ENCODE measurements at places on chromosomes 7 and 10. TPM values are rescaled to one million over a fixed set of nuclear protein-coding genes. Genes with fewer than 3 reads are reported as not detected.

DNA sequence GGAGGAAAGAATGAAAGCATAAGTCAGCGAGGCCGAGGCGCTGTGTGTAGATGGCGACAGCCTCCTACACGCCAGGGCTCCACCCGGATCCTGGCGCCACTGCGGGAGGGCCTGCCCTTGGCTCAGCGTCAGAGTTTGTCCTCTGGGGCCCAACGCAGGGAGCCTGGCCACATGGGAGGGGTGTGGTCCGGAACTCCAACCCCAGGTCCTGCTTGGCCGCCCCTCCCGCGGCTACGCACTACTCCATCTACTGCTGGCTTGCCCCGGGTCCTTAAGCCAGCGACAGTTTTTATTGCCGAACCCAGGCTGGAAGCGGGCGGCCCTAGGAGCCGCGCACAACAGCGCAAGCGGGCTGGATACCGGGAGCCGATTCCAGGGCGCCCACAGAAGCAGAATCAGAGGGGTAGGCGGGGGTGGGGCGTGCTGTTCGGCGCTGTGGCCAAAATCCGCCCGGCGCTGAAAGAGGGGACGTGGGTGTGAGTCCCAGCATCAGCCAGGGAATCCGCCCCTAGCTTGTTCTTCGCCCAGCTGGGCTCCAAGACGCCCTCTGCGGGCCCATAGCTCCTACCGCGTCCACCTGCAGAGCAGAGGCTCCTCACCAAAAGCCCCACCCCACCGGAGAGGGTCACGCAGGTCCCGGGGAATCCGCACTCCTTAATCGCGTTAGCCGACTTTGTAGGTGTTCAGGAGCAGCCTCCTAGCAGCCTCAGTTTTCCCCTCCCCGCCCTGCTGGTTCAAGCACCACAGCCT is 4.5 kb downstream of the KAZALD1 start:
- DNase-seq = peak; percentile 68

DNA sequence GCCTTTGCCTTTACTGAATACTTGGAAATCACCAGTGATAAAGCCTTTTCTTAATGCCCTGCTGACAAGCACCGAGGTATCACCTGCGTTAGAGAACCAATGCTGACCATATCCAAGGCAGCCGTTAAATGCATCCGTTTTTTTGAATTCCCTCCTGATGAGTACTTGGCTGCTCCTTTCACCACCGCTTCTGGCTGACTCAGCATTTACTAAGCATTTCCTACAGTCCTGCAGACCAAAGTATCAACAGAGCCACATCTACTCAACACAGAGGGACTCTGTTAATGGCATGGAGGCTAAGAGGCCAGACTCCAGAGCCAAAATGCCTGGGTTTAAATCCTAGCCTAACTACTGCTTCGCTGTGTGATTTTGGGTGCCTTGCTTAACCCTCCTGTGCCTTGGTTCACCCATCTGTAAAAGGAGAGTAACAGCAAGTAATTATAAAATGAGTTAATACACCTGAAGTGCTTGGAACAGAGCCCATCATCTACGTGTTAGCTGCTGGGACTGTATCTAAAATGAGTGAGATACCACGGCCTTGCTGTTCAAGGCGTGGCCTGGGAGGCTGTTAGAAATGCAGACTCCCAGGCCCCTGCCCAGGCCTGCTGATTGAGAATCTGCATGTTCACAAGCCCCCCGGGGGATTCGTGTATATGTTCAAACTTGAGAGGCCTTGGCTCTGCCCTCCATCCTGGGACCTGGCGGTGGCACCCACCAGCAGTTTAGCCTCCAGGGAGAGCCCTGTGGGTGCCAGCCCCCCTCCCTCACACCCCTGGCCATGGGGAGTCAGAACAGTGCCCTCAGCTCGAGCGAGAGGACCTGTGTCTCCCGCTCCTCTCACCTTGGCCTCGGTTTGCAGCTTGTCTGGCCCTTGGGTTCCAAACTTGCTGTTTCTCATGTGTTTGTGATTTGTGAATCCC is 30.8 kb upstream of the EFCAB10 start:
- DNase-seq = no peak

DNA sequence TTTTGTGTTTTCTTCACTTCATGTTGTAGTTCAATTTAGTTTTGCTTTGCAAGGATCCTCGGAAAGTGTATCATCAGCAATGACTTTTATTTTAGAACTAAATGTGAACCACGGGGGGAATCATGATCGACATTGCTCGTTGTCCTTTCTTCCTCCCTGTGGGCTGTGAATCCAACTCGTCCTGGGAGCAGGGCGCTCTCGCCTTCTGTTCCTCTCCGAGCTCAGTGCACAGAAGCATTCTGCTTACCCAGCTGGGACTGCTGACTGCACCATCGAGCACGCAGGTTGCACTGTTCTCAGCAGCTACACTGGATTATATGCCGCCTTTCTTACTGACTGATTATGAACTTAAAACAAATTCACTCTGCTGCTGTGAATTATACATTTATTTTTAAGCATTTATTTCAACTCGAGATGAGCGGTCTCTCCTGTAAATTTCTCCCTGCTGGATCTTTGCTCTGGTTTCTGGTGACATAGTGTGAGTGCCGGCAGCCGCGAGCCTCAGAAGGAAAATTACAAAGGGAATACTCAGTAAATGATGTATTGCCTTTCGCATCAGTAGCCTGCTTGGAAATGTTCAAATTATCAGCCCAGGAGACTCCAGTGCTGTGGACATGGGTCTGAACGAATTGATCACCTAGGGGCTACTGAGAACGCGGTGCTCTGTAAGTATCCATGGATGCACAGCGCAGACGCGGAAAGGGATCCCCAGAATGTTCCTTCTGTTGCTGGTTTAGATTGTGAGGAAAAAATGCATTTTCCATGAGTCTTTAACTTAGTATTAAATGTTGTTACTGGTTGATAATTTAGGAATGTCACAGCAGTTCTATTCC is 92.6 kb downstream of the PTPRE start:
- no peak for DNase-seq

- DNase-seq = no peak
These were observed 46.6 kb upstream of the ABLIM1 start for GRCh38 chr10:114704679-114705078.

- DNase-seq = no peak
These were observed 33.6 kb downstream of the GHRHR start for GRCh38 chr7:30997316-30997715.

GRCh38 chr7:102841290-102841689 is 71.5 kb upstream of the LRRC17 start:
- no peak for DNase-seq

DNA sequence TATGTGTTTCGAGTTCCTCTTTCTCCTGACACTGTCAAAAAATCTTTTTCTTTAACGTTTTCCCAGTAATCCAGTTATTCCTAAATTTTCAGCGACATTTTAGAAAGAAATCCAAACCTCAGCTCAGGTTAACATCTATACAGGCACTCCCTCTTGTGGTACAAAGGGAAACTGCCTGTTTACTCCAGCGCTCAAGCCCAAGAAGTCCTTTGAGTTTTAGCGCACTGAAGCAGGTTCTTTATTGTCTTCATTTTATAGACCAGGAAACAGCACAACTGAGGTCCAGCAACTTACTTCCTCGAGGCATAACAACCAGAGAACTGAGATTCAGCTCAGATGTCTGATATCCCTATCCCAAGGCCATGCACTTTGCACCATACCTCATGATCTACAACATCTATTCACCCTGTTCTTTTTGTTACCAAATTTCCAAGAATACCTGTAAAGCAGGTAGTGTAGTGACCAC is 287.2 kb upstream of the MKLN1 start:
- DNase-seq = peak; percentile 73

- no peak for DNase-seq
These were observed 3.2 kb downstream of the UFSP1 start for GRCh38 chr7:100886142-100886935.

GRCh38 chr7:121085922-121086321 is 97.4 kb downstream of the CPED1 start:
- DNase-seq = no peak

- no peak for DNase-seq
These were observed 46.9 kb downstream of the ATE1 start for GRCh38 chr10:121880895-121881294.

- DNase-seq = no peak
These were observed 142.7 kb downstream of the KMT2E start for GRCh38 chr7:105156731-105157130.

DNA sequence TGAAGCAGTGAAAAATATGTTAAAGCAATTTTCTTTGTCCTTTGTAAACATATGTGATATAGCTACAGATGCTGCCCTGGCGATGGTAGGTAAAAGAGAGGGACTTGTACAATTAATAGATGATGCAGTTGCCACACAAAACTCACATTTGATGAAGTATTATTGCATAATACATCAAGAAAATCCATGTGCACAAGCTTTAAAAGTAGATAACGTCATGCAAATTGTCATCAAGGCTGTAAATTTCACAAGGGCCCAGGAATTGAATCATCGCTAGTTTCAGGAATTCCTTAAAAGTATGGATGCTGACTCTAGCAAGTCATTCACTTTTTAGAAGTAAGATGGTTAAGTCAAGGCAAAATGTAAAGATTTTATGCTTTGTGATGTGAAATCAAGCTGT is 10.0 kb downstream of the CYP3A5 start:
- no peak for DNase-seq

- no peak for DNase-seq
These were observed 144.4 kb downstream of the ARID5B start for GRCh38 chr10:62045765-62046521.

- DNase-seq = no peak
These were observed 42.2 kb downstream of the ZWINT start for GRCh38 chr10:56318816-56319215.

DNA sequence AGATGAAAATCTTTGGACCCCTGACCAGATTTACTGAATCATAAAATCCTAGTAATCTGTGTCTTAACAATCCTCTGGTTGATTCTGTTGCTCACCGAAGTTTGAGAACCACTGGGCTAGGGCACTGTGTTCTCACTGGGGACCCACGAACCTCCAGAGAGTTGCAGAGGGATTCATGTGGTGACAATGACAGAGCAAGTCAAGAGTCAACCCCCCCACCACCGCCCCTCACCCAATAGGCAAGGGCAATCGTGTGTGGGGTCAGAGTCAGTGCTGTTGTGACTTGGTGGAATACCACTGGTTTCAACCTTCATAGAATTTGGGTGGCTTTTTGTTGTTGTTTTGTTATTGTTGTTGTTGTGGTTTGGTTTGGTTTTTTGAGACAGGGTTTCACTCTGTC is 23.5 kb upstream of the NRP1 start:
- no peak for DNase-seq

DNA sequence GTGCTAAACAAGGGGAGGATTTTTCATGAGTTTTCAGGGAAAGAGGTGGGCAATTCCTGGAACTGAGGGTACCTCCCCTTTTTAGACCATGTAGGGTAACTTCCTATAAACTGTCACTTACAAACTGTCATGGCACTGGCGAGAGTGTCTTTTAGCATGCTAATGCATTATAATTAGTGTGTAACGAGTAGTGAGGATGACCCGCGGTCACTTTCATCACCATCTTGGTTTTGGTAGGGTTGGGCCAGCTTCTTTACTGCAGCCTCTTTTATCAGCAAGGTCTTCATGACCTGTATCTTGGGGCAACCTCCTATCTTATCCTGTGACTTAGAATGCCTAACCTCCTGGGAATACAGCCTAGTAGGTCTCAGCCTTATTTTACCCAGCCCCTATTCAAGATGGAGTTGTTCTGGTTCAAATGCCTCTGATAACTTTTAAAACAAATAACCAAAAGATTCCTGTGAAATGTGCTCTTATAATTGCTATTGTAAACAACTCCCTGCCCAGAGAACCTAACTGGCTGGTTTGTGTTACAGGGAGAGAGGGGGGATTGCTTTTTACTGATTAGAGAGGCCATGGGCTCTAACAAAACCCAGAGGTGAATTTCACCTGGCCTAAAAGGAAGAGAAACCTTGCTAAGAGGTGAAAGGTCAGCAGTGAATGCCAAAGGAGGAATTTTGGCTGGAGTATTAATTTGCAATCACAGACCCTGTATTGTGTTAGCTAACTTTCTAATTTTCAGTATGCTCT is 64.3 kb downstream of the EEPD1 start:
- DNase-seq = no peak

DNA sequence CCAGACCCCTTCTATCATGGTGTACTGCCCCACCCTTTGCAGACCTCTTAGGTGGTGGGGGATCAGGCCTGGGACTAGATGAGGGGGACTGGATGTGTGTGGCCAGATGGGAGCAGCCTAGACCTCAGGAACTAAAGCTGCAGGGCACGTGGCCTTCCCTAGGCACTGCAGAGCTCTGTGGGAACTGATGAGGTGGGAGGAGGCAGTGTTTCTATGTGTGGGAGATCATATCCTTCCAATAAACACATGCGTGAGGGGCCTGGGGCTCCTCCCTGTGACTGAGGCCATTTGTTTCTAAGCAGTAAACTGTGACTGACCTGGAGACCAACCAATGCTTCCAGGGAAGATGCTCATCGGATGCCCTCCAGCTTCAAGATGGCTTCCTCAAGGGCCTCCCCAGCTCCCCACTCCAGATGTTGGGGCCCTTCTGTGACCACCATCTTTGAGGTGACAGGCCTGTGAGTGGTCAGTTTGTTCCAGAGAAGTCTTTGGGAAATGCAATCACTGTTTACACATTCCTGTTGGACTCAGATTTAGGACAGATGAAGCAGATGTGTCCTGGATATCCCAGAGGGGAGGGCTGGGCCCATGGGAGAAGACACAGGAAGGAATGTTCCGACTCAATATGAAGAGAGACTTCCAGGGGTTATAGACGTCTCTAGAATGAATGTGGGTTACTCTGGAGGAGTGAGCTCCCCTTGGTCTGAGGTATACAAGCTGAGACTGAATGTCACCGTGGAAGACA is 23.6 kb upstream of the ZCCHC24 start:
- DNase-seq = no peak

DNA sequence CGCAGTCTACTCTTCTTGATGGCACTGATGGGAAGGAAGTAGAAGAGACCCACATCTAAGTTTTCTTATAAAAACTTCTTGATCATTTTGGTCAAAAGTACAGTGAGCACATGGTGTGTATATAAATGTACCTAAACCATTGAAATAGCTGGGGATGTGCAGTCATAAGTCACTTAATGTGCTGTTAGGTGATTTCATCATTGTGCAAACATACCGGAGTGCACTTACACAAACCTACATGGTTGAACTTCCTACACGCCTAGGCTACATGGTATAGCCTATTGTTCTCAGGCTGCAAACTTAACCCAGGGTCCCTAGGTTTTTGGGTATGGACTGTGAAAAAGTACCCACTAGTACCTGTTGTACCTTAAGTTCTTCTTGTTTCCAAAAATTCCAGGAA is 123.3 kb upstream of the ZNF438 start:
- DNase-seq = no peak

- DNase-seq = peak; percentile 91
These were observed 68.1 kb upstream of the CDK6 start for GRCh38 chr7:92904244-92905131.

GRCh38 chr7:23418046-23418445 is 52.2 kb downstream of the IGF2BP3 start:
- no peak for DNase-seq

HOXA3 gene
- not detected for total RNA-seq

TSPAN33 gene
- 2.8 TPM for total RNA-seq

IKZF1 gene
- total RNA-seq = 374 TPM

CALML3 gene
- not detected for total RNA-seq

FAM25G gene
- total RNA-seq = not detected

ADGRA1 gene
- total RNA-seq = not detected

ARL5B gene
- total RNA-seq = 9.1 TPM

SAMD9L gene
- total RNA-seq = 102 TPM

UPP1 gene
- total RNA-seq = 68.4 TPM

DUSP5 gene
- 27.8 TPM for total RNA-seq

LAMB4 gene
- not detected for total RNA-seq

Measured in activated CD8-positive, alpha-beta T cell treated with anti-CD3 and anti-CD28 coated beads, Interleukin-2, amount 10 ng/mL, durations not matched to agents 7 days and 5 days (primary cell).